ENCODE measurements at places on chromosomes 5 and 9.

DNA sequence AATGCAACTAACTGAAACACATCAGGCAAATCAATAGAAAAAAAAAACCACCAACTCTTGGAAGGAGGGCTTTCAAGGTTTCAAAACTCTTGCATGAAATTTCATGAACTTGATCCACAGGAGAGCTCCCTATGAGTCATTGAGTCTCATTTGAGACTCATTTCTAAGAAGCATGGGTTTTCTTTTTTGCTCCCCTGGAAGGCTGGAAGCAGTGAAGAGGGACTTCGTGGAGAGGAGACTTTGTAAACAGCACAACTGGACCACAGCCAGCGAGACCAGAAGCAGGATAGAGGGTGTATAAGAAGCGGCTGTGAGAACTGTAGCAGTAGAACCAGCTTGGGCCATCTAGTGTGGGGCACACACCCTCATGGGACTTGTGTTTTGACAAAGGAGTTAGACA, 41.2 kb upstream of the RAPGEF1 start:
- DNase-seq, result no peak

- no peak for DNase-seq
Observed at GRCh38 chr9:7145361-7146069, 387.7 kb downstream of the KDM4C start.

DNA sequence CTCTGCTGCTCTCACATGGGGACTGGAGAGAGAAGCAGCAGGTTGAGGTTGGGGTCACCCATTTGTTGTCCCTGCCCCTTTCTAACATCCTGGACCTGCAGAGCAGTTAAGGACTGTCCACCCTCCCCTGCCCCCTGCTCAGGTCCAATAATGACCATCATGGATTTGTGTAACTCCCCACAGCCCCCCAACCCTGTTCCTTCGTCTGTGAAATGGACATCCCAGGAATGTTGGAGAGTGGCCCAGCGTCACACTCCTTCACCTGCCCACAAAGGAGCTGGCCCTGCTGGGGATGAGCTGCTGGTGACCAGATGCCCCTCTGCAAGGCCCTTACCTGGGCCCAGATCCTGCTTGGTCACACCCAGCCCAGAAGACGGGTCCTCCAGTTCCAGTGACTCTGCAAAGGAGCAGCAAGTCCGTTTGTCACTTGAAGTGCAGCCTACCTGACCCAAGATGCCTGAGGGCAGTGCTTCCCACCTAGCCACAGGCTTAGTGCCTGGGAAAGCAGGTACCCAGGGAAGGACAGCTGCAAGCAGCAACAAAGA, 10.4 kb downstream of the CD74 start:
- DNase-seq, result no peak

GRCh38 chr5:134403951-134404350, 7.7 kb downstream of the CDKN2AIPNL start:
- DNase-seq, result no peak

GRCh38 chr5:66991746-66992145, 204.9 kb downstream of the CD180 start:
- no peak for DNase-seq

All from NCI-H2081 (cell line).